Body of pancreas (tissue), 4 donors: ENCODE measurements at places on chromosomes 11 and 22.
A peak's percentile ranks its signal among the peaks of the same experiment; 100 is the strongest.

DNA sequence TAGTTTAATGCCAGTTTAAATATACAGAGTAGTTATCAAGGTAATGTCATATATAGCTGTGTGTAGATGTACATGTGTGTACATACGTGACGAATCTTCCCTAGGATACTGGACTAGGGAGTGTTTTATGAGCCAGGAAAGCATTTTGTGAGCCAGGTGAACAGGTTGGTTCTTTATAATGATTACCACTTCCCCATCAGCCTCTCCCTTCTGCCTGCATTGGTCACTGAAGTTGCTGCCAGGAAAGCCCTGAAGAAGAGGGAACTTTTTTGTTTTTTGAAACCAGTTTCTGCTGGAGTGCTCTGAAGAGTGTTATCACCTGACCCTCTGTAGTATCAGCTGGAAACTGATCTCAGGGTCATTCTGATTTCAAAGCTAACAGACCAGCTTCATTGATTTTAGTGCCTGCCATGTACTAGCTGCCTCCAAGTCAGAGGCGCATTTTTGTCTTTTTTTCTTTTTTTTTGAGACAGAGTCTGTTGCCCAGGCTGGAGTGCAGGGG, 14.2 kb upstream of the ST14 start:
- DNase-seq = peak; percentile 46

- no peak for DNase-seq
Measured at GRCh38 chr11:132068556-132068955, 698.1 kb downstream of the NTM start.

DNA sequence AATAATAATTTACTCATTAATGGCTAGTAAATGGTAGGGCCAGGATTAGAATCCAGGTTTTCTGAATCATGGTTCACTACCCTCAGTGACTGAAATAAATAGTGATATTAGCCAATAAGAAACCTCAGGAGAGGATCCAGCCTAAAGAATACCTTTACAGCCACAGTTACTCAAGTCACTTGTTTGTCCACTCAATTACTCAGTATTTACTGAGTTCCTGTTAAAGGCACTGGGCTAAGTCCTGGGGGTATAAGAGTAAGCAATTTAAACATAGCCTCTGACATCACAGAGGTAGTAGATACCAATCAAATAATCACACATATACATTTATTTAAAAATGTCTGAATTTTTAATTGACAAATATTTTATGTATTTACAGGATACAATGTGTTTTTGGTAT, 56.8 kb upstream of the GAB2 start:
- no peak for DNase-seq

DNA sequence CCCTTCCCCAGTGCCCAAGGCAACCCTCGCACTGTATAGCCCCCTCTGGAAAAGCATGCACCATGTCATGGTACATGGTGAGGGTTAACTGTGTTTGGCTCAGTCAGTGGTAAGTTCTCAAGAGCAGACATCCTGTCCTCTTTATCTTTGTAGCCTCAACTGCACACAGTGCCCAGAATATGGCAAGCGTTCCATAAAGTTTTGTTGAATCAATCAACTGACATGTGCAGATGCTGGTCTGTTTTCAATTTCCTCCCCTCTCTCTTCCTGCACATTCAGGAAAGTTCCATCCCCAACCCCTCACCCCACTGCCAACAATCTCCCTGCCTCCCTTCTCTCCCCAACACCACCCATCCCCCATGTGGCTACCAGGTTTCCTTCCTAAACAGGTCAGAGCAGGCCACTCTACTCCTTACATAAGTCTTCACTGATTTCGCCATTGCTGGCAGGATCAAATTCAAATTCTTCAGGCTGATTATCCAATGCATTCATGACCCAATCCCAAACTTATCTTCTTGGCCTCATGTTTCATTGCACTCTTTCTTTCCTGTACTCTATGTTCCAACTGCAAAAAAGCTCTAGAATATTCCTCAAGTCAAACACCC, 15.5 kb upstream of the TMPRSS5 start:
- DNase-seq = no peak
